ENCODE measurements at places on chromosomes 5 and 9.

- DNase-seq = no peak
These were observed 3.0 kb upstream of the SMC2 start for GRCh38 chr9:104091116-104091515.

DNA sequence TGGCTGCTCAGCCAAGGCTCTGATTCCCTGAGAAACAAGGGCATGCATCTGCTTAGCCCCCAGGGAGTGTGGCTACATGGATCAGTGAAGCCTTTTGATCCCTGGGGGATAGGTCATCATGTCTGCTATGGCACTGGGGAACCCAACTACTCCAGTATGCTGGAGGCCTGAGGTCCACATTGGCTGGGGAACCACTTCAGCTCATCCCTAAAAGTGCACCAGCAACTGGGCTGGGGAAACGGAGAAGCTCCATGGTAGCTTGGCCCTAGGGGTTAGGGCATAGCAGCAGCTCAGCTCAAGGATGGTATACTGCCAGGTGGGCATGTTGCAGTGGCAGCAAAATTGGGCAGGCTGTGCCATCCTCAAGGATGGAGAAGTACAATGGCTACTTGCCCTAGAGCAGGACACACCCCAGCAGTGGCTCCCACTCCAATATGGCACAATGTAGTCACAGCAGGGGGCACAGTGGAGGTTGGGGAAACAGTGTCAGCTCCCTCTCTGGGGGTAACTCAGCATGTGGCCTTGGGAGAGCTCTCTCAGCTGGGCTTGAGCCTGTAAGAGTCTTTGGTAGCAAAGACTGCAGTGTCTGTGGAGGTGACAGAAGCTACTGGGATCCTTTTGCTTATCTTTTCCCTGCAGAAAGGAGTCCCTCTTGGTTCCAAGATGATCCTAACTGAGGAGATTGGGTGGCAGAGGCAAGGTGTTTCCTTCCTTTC is 111.5 kb upstream of the FSTL4 start:
- no peak for DNase-seq

GRCh38 chr5:113118298-113118697 is 141.7 kb downstream of the DCP2 start:
- no peak for DNase-seq

DNA sequence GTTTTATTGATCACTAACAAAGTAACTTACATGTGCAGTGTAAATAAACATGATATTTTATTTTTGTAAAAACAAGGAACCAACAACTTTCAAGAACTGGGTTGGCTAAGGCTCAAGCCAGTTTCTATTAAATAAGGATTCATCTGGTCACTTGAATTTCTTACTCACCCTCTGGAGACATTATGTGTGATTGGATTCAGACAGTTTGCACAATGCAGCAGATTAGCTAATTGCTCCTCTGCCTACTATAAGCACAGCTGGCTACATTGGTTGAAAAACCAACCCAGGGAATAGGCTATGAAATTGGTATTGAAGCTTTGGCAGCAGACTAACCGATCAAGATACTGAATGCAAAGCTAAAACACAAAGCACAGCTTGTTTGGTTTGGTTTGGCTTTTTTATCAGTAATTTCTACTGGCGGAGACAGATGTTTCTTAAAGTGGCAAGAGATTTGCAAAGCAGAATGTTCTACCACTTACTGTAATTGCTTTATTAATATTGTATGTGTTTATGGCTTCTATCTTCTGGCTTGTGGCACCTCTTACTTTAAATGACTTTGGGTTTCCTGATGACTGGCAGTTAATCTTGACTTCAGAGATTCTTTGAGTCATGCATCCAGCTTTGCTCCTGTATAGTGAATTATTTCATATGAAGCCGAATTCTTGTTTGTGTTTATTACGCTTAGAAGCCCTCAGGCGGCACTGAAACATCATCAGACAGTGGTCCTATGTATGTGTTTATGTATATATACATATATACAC is 231.5 kb downstream of the MPDZ start:
- DNase-seq = no peak

DNA sequence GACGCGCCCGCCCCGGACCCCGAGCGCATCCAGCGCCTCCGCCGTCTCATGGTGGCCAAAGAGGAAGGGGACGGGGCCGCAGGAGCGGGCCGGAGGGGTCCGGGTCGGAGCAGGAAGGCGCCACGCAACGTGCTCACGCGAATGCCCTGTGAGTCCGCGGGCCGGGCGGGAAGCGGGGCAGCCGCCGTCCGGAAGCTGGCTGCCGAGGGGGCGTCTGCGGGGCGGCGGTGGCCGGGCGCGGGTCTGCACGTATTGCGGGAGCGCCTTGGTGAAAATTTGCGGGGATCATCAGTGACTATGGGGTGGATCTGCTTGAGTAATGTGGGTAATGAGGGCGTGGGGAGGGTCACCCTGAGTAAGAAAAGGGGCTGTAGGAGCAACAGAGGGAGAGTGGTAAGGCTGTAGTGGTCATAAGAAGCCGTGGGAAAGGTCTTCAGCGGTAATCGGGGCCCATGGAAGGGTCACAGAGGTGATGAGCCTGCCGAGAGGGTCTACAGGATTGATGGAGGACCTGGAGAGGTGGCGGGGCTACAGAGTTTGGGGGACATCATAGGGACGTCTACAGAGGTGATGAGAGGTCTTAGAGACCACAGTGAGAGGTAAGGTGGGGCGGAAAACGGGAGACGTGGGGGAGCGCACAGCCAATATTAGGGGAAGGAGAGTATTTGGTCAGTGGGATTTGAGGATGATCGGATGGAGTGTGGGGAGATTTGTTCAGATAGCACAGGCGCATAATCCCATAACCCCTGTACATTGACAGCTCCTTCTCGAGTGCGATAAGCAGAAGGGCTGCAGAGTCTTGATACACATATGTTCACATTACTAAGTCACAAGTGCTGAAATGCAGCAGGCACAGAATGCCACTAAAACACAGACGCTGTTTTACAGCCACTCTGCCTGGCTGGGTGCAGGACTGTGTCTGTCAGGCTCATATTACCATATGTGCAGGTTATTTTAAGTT is 819 bp downstream of the LSM11 start:
- DNase-seq = peak; percentile 5

GRCh38 chr5:173796721-173797495 is 91.2 kb upstream of the CPEB4 start:
- no peak for DNase-seq

DNA sequence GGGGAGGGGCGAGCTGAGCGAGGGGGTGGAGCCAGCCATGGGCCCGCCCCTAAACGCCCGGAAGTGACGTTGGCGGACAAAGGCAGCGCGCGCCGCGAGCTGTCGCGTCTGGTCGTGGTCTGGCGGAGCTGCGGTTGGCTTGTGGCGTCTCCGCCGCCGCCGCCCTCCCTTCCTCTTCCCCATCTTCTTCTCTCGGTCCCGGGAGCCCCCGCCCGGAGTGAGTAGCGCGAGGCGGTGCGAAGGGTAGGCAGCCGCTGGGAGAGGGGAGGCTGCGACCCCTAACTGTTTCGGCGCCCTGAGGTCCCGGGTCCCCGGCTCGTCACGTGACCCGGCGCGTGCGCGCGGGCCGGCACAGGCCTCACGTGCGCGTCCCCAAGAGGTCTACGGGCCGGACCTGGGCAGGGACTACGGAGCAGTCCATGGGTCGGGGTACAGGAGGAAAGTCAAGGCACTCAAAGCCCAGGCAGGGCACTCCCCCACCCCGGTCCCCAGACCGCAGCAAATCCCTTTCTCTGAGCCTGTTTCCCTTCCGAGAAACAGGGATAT is at the start of gene NTMT1:
Gene NTMT1 (plus strand): TSS at position 85 of the 546 bp plus-strand sequence. CDS start 6,541 bp downstream, outside the sequence.
- peak; percentile 86 for DNase-seq

DNA sequence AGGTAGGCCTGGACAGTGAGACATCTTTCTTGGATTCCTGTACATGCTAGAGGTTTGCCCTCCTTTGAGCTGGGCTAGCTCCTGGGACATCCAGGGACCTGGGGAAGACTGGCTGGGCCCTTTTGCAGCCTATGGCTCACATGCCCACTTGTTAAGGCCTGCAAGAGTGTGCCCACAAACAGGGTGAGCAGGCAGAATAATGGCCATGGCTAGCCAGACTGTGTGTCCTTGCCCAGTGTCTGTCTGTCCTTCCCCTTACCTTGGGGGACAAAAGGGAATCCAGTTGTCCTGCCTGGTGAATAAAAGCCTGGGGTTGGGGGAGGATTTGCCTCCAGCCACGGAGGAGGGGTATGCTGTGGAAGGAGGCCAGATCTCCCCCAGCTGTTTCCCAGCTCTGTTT is 13.0 kb upstream of the CXXC5 start:
- DNase-seq = no peak

- no peak for DNase-seq
These were observed 11.4 kb downstream of the AIF1L start for GRCh38 chr9:131107760-131108159.

DNA sequence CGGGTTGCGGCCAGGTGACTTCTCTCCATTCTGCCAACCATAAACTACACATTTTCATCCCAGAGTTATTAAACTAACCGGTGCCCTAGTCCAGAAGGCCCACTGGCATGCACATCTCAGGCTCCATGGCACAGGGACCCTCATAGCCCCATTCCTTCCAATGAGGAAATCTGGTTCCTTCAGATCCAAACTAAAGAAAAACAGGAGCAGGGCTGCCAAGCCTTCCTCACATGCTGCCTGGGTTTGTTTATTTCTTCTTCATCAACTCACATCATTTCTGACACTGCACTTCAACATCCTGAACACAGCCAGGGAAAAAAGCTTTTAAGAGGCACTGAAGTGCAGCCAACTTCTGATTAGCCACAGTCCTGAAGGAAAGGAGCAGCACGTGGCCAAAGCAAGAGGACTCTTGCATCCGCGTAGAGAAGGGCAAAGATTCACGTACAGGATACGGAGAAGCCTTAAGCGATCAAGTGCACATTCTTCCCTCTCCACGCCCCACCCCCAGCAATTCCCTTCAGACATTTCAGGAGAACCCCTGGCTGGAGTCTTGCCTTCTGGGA is 22.5 kb downstream of the LHFPL2 start:
- DNase-seq = no peak

- DNase-seq = no peak
These were observed 164.9 kb upstream of the SEMA6A start for GRCh38 chr5:116739571-116739970.

GRCh38 chr9:78578072-78578471 is 281.1 kb downstream of the PSAT1 start:
- DNase-seq = no peak

DNA sequence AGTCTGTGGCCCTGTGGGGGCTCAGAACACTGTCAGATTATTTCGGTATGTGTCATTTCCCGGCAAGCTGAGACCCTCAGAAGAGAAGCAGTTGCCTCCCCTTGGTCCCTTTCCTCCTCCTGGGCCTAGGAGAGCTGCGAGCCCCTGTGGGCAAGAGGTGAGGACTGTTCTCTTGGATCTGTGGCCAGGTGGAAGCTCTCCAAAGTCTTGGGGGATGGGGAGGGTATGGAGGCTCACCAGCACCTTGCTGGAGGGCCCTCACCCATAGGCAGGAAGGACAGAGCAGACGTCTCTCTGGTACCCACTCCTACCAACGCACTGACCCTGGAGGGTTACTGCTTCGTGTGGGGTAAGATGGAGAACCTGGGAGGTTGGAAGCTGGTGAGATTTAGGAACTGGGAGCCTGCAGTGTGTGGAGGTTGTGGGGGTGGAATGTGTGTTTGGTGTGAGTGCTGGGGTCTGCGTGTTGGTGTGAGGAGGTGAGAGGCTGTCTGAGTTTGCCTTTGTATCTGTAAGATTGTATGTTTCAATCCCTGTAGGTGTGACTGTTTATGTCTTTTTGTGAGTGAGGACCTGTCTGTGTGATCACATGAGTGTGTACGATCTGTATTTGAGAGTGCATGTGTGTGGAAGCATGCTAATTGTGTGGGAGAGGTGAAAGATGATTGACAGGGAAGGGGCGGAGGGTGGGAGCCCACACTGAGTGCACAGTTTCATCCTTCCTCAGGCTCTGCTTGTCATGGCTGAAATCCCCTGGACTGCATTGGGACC is 52.4 kb upstream of the PSD2 start:
- DNase-seq = no peak

Measured in effector CD8-positive, alpha-beta T cell (primary cell).